AG09309 (cell line): ENCODE measurements at places on chromosomes 11 and 22.

DNA sequence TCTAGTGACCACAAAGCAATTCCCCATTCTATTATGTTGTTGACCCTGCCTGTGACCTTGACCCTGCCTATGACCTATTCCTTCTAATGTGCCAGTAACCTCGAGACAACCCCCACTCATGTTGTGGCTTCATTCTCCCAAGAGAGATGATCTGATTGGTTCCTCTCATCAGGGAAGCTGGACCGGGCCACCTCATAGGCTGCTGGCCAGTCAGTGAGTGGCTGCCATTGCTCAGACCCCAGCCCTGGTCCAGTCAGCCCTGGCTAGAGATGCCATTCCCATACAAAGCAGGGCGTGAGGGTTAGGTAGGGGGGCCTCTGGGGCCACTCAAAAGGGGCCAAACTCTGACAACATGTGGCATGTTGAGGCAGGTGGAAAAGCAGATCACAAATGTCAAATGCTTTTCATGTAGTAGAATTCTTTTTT is 11.9 kb downstream of the SLC29A2 start:
- DNase-seq, result no peak

GRCh38 chr11:41609511-41609910 is 150.1 kb upstream of the LRRC4C start:
- DNase-seq, result no peak

DNA sequence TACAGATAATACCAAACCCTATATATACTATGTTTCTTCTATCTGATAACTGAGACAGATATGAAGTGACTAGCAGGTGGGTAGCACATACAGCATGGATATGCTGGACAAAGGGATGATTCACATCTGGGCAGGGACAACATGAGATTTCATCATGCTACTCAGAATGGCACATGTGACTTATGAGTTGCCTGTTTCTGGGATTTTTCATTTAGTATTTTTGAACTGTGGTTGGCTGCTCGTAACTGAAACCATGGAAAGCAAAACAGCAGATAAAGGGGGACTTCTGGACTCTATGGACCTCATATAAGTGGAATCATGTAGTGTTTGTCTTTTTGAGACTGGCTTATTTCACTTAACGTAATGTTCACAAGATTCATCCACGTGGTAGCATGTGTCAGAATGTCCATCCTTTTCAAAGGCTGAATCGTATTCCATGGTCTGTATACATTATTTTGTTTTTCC is 883.0 kb downstream of the TBC1D22A start:
- DNase-seq, result no peak

GRCh38 chr11:84924154-84924692 is 702.9 kb downstream of the DLG2 start:
- DNase-seq, result no peak

GRCh38 chr11:19597876-19598275 is 114.8 kb upstream of the NAV2 start:
- no peak for DNase-seq
